ENCODE measurements at places on chromosomes 1 and 21.

DNA sequence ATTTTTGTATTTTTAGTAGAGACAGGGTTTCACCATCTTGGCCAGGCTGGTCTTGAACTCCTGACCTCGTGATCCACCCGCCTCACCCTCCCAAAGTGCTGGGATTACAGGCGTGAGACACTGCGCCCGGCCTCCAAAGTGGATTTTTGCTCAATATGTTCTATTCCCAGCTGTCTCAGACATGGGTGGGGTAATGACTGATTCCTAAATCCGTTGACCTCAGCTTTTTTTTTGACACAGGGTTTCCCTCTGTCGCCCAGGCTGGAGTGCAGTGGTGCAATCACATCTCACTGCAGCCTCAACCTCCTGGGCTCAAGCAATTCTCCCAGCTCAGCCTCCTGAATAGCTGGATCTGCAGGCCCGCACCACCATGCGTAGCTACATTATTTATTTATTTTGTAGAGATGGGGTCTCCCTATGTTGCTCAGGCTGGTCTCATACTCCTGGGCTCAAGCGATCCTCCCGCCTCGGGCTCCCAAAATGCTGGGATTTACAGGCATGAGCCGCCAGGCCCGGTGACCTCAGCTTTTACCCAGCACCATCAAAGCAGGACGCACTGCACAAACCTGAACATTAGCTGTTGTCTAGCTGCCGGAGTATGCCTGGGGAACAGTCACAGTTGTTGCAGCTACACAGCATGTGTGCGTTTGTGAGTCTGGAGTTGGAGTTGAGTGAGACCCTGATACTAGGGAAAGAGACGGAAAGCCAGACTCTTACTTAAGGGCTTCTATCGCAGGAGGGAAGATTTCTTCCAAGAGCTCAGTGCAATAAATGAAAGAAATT lies 43.7 kb upstream of the PSEN2 start:
- DNase-seq: no peak

GRCh38 chr1:226624526-226624925 lies 76.0 kb downstream of the STUM start:
- DNase-seq: peak; percentile 93

- no peak for DNase-seq
Measured at GRCh38 chr1:158105352-158106095, 75.2 kb upstream of the CD1D start.

GRCh38 chr21:14716761-14717396 lies 170.8 kb upstream of the SAMSN1 start:
- DNase-seq: no peak

DNA sequence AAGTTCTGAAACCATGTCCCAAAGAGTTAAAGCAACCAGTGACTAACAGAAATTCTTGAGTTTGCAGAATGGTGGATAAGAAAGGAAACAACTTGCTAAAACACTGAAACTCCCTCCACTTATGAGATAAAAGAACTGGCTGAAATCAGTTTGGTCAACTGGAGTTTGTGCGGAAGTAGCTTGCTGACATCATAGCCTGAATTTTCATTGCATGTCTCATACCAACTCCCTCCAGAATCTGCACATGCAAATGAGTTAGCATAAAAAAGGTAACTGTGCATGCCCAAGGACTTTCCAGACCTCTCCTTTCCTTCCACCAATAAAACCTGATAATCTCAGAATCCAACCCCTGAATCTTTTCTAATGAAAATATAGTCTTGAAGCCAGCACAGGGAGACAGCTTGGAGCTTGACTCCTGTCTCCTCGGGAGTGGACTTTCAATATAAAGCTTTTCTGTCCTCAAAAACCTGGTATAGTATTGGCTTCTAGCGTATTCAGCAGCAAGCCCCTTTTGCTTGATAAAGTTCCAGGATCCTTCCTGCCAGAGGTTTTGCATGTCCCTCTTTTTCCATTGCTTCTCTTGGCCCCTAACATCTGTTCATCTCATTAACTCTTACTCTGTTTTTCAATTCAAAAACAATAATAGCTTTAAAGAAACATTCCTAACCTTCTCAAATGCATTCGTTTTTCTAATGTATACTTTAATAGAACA lies 785.8 kb upstream of the ADGRL4 start:
- no peak for DNase-seq

DNA sequence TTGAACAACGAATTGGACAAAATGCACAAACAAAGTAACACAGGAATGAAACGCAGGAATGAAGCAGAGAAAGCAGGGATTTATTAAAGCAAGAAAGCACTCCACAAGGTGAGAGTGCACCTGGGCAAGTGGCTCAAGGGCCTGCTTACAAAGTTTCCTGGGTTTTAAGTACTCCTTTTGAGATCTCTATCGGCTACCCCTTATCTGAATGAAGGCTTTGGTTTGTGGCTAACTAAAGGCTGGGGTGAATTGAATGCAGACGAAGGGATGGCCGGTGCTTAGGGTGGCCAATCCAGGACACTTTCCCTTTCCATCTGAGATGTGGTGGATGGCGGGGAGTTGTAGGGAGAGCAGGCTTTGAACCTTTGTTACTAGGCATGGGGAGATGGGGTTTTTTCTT lies 151.4 kb upstream of the KIAA0040 start:
- DNase-seq: no peak

GRCh38 chr1:185239861-185240260 lies 77.2 kb downstream of the IVNS1ABP start:
- no peak for DNase-seq

GRCh38 chr1:218339267-218339831 lies 5.8 kb upstream of the TGFB2 start:
- no peak for DNase-seq

GRCh38 chr1:26142159-26142558 lies 16.7 kb upstream of the FAM110D start:
- no peak for DNase-seq

GRCh38 chr1:36397378-36398230 lies at the start of gene LSM10:
TSS of gene LSM10 (minus strand) at chr1:36397908. CDS start at chr1:36394129, 3,779 bp downstream.
- DNase-seq: peak; percentile 92

GRCh38 chr1:74053407-74053806 lies 144.6 kb downstream of the LRRIQ3 start:
- no peak for DNase-seq

- no peak for DNase-seq
Measured at GRCh38 chr21:37248298-37248697, 18.8 kb downstream of the VPS26C start.

GRCh38 chr21:42527127-42527488 lies 13.5 kb downstream of the SLC37A1 start:
- no peak for DNase-seq

GRCh38 chr1:109250454-109251276 lies 1.3 kb downstream of the CELSR2 start:
- DNase-seq: no peak

DNA sequence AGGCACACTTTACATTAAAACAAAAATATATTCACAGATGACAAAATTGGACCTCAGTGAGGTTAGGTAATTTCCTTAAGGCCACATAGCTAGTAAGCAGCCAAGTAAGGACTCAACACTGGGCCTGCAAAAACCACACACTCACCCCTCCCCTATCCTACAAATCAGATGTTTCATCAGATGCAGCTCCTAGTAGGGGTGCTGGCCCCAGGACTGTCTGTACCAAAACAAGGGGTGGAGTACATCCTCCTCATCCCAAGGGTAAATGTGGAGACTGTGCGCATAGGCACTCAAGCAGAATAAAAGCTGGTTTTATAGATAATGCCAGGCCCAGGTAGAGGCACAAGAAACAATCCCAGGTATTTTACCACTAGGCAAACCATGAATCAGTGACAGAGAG lies 25.7 kb downstream of the URB1 start:
- DNase-seq: no peak

DNA sequence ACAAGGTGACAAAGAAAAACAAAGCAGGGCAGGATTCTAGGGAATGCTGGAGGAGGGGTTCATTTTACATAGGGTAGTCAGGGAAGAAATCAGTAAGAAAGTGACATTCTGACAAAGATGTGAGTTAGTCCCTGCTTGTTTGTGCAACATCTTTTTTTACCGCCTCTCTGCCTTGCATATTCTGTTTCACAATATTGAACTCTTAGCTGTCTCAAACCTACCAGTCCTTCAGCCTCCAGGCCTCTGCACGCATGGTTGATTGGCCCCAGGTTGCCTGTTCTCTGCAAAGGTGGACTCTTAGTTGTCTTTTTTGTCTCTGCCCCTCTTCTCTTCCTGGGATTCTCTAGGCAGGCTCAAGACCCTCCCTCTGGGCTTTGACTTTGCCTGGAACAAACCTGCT lies 152.2 kb upstream of the RUNX1 start:
- DNase-seq: no peak

DNA sequence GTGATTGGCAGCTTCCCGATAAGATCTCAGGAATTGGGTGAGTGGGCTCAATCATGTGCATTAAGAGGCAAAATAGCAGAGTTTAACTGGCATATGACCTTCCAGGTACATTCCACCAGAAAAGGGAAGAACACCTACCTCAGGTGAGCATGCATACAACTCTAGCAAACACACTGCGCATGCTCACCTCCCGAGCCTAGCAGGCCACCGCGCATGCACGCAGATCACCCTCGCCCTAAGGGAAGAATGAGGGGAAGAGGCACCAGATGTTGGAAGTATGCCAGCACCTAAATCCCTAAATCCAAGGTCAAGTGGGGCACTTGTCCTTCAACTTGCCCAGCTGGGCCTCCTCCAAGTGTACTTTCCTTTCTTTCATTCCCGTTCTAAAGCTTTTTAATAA lies 23.6 kb upstream of the CBR3 start:
- DNase-seq: no peak

DNA sequence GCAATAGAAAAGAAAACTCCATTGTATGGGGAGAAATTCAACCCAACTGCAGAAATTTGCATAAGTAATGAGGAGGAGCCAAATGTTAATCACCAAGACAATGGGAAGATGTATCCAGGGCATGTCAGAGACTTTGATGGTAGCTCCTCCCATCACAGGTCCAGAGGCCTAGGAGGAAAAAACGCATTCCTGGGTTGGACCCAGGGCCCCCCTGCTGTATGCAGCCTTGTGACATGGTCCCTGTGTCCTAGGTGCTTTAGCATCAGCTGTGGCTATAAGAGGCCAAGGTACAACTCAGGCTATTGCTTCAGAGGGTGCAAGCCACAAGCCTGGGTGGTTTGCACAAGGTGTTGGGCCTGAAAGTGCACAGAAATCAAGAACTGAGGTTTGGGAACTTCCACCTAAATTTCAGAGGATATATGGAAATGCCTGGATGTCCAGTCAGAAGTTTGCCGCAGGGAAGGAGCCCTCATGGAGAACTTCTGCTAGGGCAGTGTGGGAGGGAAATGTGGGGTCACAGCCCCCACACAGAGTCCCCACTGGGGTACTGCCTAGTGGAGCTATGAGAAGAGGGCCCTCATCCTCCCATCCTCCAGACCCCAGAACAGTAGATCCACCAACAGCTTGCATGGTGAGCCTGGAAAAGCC lies 162.3 kb downstream of the TGFB2 start:
- no peak for DNase-seq

GRCh38 chr1:43324810-43325209 lies 12.8 kb upstream of the MPL start:
- no peak for DNase-seq

- DNase-seq: no peak
Measured at GRCh38 chr1:6090996-6091822, 45.5 kb downstream of the KCNAB2 start.

GRCh38 chr1:32626176-32626575 lies 24.2 kb downstream of the ZBTB8OS start:
- no peak for DNase-seq

GRCh38 chr1:107110326-107110725 lies 30.5 kb upstream of the NTNG1 start:
- no peak for DNase-seq

DNA sequence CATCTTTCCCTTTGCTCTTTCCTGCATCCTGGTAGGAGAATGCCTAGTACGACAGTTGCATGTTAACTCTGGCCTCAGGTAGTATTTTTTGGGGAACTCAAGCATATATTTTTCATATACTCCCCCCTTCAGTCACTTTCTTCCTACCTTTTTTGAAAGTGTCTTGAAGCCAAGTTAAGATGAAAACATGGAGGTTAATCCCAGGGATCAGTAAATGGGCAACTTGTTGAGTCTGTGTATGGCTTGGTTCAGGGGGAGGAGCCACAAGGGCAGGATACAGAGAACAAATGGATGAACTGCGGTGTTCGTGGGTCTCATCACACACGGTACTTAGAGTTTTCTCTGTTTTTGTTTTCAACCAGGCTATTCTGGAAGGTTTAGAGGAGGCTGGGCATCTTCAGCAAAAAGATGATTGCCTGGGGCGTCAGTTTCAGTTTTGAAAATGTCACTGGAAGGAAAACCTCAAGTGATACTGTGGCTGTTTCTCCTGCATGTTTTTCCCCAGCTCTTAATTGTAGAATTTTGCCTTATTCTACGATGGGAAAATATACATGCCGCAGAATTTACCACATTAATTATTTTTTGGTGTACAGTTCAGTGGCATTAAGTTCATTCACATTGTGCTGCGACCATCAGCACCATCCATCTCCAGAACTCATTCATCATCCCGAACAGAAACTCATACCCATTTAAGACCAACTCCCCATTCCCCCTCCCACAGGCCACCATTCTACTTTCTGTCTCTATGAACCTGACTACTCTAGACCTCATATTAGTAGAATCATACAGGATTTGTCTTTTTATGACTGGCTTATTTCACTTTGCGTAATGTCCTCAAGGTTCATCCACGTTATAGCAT lies 71.5 kb downstream of the MAP10 start:
- DNase-seq: no peak

- DNase-seq: no peak
Measured at GRCh38 chr1:213041443-213041842, 9.6 kb upstream of the RPS6KC1 start.

- DNase-seq: no peak
Measured at GRCh38 chr1:23646091-23646490, 45.5 kb upstream of the RPL11 start.

- no peak for DNase-seq
Measured at GRCh38 chr1:62407398-62408009, 29.3 kb upstream of the USP1 start.

DNA sequence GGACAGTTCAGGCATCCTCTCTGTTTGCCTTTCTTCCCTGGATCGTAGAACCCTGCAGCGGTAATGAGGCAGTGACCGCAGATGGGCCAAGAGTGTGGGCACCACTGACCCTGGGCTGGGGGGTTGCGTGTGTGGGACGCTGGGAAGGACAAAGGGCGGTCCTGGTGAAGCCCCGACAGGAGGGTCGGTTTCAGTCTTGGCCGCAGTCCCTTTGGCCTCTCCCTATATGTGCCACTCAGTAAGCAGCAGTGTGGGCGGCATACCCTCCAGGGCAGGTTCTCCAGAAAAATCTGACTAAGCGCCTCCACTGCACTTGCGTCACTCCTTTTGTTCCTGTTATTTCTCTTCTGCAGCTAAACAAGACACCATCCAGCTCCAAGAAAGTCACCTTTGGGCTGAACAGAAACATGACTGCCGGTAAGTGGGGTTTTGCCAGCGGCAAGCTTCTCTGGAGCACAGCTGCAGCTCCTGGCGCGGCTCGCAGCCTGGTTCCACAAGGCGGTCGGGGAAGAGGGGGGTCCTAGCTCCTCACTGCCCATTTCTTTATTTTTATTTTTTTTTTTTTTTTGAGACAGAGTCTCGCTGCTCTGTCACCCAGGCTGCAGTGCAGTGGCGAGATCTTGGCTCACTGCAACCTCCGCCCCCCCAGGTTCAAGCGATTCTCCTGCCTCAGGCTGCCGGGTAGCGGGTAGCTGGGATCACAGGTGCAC lies 27.7 kb upstream of the PDXK start:
- DNase-seq: no peak

GRCh38 chr1:241531195-241532161 lies 700 bp upstream of the KMO start:
- no peak for DNase-seq

GRCh38 chr1:1273209-1273511 lies 494 bp downstream of the UBE2J2 start:
- DNase-seq: no peak

- no peak for DNase-seq
Measured at GRCh38 chr1:75727571-75727970, 3.1 kb downstream of the ACADM start.
